ENCODE measurements at places on chromosomes 2 and 18.

DNA sequence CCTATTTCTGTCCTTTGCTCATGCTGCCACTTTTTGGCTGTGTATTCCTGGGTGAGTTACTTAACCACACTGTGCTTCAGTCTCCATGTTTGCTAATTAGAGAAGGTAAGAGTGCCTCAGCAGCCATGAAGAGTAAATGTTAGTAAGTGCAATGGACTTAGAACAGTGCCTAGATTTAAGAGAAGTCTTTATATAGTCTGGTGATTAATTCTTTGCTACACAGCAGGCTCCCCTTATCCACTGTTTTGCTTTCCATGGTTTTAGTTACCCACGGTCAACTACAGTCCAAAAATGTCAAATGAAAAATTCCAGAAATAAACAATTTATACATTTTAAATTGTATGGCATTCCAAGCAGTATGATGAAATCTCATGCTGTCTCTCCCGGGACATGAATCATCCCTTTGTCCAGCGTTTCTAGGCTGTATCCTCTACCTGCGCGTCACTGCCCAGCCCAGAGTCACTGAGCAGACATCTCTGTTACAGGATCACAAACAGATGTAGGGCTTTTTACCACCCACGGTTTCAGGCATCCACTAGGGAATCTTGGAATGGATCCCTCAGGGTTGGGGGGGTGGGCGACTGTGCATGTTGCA lies 91.0 kb downstream of the CTIF start:
- DNase-seq = no peak

- DNase-seq = no peak
These were observed 8.4 kb downstream of the EPG5 start for GRCh38 chr18:45958730-45959129.

- DNase-seq = no peak
These were observed 59.2 kb downstream of the ADI1 start for GRCh38 chr2:3460156-3460555.

GRCh38 chr2:62992561-62992960 lies 58.1 kb upstream of the OTX1 start:
- no peak for DNase-seq

DNA sequence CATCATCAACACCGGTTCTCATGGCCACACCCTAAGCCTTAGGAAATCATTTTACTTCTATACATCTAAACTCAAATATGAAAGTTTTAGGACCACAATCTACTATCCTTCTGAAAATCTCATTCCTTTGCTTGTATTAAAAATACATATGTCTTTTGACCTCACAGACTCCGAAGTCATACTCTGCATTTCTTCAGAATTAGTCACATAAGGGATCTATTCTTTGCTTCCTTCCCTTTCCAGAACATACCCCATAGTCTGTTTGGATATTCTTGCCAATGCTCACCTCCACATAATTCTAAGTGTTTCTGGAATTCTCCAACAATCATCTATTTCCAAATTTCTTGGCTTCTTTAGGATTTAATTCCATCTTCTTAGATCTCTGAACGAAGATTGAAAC lies 14.2 kb upstream of the DSG1 start:
- DNase-seq = no peak

DNA sequence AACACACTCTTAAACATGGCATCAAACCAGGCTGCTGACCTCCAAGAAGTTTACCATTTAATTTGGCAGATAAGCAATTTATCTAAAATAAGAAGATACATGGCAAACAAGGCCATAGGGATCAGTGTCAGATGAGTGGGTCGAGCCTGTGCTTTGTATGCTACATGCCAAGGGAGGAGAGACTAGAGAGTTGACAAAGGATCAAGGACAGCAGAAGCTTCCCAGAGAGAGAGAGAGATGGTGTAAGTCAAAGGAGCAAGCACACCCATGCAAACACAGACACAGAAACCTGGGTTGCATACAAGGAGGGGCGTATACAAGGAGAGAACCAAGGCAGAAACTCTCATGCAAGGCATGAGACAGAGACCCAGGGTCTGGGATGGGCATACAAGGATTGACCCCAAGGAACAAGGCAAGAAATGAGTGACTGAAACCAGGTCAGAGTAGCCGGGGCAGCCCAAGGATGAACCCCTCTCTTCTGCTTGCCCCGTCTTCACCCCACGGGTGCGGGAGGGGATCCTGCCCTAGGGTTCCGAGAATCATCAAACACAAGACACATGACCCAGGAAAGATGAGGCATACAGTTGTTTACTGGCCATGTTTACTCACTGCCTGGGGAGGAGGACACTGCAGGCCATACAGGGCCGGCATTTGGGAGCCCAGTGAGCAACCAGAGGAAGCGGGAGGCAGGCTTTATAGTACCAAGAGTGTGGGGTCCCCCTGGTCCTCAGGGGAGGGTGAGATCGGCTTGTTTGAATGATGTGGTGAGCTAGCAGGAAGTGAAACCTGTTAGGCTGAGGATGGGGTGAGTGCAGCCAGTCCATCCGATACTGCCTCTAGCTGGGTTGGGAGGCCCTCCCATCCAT lies 529.2 kb upstream of the ID2 start:
- DNase-seq = no peak

GRCh38 chr2:62291517-62292137 lies 95.7 kb downstream of the B3GNT2 start:
- DNase-seq = no peak

GRCh38 chr2:112724591-112725525 lies 4.0 kb downstream of the NT5DC4 start:
- no peak for DNase-seq

DNA sequence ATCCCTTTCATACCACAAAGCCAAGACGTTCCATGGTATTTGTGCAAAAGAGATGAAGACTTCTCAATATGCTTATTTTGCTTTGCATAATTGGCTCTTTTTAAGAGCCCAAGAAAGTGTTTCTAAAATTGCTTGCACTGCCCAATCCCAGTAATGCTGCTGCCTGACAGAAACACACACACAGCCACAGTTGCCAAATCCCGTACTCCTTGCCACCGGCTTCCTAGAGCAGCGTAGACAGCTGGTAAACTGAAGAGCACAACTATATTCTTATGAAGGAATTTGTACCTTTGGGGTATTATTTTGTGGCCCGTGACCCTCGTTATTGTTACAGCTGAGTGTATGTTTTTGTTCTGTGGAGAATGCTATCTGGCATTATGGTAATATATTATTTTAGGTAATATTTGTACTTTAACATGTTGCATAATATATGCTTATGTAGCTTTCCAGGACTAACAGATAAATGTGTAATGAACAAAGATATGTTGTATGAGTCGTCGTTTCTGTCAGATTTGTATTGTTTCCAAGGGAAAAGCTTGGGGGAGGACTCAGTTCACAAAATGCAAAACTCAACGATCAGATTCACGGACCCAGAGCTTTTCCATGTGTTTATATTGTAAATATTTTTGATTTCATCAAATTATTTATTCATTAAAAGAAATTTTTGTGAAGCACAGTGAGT lies 202.9 kb upstream of the RAB12 start:
- no peak for DNase-seq

GRCh38 chr2:117785740-117786139 lies 28.8 kb upstream of the DDX18 start:
- peak; percentile 6 for DNase-seq

GRCh38 chr18:43265465-43265864 lies 11.8 kb downstream of the SYT4 start:
- no peak for DNase-seq

GRCh38 chr2:67752199-67752598 lies 310.6 kb downstream of the C1D start:
- DNase-seq = no peak

DNA sequence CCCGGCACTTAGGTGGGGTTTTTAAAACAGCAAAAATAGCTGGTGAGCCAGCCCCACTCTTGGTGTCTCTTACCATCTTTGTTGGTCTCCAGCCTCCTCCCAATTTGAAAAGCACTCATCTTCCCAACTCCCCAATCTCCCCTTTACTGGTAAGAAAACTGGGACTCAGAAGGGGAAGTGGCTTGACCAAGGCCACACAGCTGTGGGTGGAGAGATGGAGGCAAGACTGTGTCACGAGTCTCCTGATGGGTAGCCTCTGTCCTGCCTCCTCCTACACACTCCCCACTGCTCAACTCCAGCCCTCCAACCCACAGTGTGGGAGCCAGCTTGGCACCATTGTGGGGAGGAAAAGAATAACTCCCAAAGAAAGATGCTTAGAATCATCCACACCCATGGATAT lies 140.4 kb downstream of the SMAD2 start:
- DNase-seq = no peak

GRCh38 chr2:101145406-101145805 lies 5.8 kb downstream of the TBC1D8 start:
- no peak for DNase-seq

GRCh38 chr18:63963615-63964256 lies 6.1 kb upstream of the SERPINB8 start:
- DNase-seq = peak; percentile 27

DNA sequence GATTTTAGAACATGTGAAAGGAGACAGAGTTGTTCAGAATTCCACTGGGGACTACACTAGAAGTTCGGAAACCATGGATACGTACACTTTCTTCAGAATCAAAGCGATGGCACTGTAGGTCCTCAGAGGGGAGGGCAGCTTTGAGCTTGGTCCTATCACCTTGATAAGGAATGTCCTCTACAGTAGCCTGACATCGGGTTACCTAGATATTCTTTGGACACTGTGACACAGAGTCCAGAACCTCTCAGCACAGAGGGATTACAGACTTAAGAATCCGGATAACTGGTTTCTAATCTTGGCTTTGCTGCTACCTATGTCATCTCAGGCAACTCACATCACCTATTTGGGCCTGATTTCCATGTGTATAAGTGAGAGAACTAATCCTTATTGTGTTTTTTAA lies 14.0 kb downstream of the LBH start:
- no peak for DNase-seq

DNA sequence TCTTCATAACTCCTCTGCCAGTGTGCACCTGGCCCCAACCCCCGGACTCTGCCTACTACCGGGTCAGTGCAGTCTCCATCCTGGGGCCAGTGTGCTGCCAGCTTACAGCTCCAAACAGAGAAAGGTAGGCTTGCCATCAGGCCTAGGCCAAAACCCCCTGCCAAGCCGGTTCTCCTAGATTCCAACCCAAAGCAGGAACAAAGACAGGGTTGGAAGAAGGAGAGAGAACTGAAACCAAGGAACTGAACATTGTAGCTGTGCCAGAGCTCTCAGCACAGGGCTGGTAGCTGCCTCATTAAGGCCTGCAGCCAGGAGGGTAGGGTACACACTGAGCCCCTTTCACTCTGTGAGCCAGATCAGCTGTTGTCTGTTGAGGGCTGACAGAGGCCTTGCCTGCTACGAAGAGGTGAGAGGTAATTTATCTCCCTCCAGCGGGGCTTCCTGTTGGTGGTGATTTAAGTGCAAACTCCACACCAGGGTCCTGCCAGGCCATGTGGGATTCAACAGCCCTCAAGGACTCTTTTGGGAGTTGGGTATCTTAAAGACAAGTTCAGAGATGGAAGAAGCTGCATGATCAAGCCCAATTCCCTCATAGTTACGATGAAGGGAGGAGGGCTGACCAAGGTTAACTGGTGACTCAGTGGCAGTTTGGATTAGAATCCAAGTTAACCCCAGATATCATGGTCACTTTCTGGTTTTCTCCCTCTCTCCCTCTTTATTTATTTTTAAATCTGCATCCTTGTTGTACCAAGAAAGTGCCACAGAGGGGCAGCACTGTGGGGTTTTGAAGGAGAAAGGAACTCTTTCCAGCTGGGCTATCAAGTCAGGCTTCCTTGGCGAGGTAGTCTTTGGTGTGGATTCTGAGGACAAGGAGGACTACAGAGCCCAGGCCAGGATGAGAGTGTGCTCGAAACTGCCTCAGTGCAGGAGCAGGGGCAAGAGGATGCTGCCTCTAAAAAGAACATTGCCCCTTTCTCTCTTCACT lies 48.1 kb downstream of the CYRIA start:
- DNase-seq = no peak

DNA sequence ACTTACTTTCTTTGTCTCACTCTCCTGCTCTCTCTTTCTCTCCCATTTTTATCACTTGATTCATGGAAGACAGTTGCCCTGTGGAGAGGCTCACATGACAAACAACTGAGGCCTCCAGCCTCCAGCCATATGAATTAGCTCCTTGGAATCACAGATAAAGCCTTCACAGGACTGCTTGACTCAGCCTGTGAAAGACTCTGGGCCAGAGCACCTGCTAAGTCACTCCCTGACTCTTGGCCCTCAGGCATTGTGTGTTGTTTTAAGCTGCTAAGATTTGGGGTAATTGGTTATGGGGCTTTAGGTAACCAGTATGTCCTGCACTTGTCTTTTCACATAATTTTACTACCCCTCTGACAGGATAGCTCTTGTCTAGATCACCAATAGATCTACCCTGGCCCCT lies 334.9 kb downstream of the SOX11 start:
- no peak for DNase-seq

GRCh38 chr18:24009651-24010333 lies 4.8 kb upstream of the TTC39C start:
- no peak for DNase-seq

GRCh38 chr18:63832470-63832869 lies 55.0 kb upstream of the SERPINB2 start:
- DNase-seq = no peak

- no peak for DNase-seq
These were observed 69.2 kb downstream of the SPTBN1 start for GRCh38 chr2:54525321-54525720.

- DNase-seq = no peak
These were observed 37.4 kb downstream of the CHN1 start for GRCh38 chr2:174967691-174968260.

DNA sequence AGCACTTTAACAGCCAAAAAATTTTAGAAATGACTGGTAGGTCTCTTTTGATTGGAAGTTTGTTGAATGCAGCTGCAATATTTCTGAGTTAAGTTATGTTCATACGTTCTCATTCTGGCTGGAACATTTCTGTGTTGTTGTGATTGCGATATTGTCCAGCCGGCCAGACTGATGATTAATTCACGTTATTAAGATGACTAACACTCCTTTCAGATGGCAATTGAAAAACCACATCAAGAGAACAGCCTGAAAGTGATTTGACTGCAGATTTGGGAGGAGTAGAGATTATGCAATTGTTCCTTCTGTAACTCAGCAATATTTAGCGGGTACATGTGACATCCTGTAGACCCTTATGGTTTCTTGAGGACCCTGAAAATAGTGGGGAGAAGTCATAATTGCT lies 133.7 kb downstream of the FBXO15 start:
- DNase-seq = no peak

DNA sequence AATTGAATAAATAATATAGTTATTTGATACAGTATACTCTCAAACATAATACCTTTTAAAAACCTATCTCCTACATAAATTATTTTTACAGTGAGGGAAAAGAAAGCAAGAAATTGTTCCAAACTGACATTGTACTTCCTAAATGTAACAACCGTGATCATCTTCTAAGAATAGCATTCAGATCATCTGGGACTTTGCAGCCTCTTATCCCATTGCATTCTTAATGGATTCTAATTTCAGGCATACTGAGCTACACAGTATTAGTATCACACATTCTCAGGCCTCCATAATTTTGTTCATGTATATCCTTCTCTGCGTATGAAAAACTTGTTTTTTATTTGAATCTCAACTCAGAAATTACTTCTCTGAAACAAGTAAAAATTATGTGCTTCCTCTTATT lies 1134.7 kb upstream of the CDH2 start:
- DNase-seq = no peak

GRCh38 chr2:105857076-105857740 lies 112.5 kb downstream of the NCK2 start:
- no peak for DNase-seq

GRCh38 chr2:198100346-198100745 lies 296.0 kb downstream of the PLCL1 start:
- no peak for DNase-seq
